ENCODE measurements at places on chromosomes 12 and 14.

GRCh38 chr14:64721391-64721791 lies 17.2 kb downstream of the PLEKHG3 start:
- no peak overlapping the region for H3K27ac ChIP-seq
- DNase-seq = no peak
- H3K36me3 ChIP-seq = peaks cover 4% of the 10 kb centered on the region
- no peaks in the 10 kb centered on the region for H3K27me3 ChIP-seq

DNA sequence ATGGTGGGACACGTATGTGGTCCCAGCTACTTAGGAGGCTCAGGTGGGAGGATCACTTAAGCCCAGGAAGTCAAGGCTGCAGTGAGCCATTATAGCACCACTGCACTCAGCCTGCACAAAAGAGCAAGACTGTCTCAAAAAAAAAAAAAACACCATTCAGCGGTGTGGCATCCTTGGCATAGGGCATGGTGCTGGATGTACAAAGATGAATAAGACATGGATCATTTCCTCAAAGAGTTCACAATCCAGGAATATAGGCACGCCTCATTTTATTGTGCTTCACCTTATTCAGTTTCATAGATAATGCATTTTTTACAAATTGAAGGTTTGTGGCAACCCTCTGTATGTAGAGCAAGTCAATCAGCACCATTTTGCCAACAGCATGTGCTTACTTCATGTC lies 6.4 kb downstream of the CINP start:
- H3K27ac ChIP-seq = no peak overlapping the region
- no peaks in the 10 kb centered on the region for H3K27me3 ChIP-seq
- no peak for DNase-seq
- no peak overlapping the region for H3K4me3 ChIP-seq
- peaks cover 38% of the 10 kb centered on the region for H3K36me3 ChIP-seq

- no peak overlapping the region for H3K4me3 ChIP-seq
- no peaks in the 10 kb centered on the region for H3K27me3 ChIP-seq
- H3K4me1 ChIP-seq = peaks cover 26% of the 10 kb centered on the region
- DNase-seq = peak; percentile 23
- H3K36me3 ChIP-seq = no peaks in the 10 kb centered on the region
- H3K27ac ChIP-seq = no peak overlapping the region
These were observed 48.7 kb upstream of the USP15 start for GRCh38 chr12:62211510-62211909.

- peak overlapping the region; percentile 46 for H3K27ac ChIP-seq
- H3K27me3 ChIP-seq = no peaks in the 10 kb centered on the region
- no peaks in the 10 kb centered on the region for H3K36me3 ChIP-seq
- peaks cover 69% of the 10 kb centered on the region for H3K4me1 ChIP-seq
These were observed 25.3 kb downstream of the CMKLR1 start for GRCh38 chr12:108313606-108314351.

- no peaks in the 10 kb centered on the region for H3K36me3 ChIP-seq
- peak overlapping the region; percentile 89 for H3K4me3 ChIP-seq
- no peaks in the 10 kb centered on the region for H3K27me3 ChIP-seq
- H3K4me1 ChIP-seq = peaks cover 44% of the 10 kb centered on the region
- peak; percentile 92 for DNase-seq
- H3K27ac ChIP-seq = peak overlapping the region; percentile 27
These were observed 1.1 kb upstream of the RNASE4 start for GRCh38 chr14:20683125-20683890.

DNA sequence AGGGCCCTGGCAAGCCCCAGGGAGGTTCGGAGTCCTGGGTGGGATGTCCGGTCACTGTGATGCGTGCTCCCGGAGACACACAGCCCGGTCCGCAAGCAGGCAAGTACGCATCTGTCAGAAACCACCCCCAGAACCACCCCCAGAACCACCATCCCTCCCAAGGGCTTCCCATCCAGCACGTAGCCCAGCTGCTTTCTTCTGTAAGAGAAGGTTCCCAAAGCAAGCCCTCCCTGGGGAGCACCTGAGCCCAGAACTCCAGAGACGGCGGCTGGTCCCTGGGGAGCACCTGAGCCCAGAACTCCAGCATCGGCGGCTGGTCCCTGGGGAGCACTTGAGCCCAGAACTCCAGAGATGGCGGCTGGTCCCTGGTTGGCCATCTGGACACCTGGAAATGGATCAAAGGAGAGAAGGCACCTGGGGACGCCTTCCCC lies 2.6 kb upstream of the FBRSL1 start:
- no peaks in the 10 kb centered on the region for H3K36me3 ChIP-seq
- H3K27me3 ChIP-seq = no peaks in the 10 kb centered on the region
- no peak for DNase-seq
- H3K4me1 ChIP-seq = peaks cover 66% of the 10 kb centered on the region
- peak overlapping the region; percentile 0 for H3K4me3 ChIP-seq

DNA sequence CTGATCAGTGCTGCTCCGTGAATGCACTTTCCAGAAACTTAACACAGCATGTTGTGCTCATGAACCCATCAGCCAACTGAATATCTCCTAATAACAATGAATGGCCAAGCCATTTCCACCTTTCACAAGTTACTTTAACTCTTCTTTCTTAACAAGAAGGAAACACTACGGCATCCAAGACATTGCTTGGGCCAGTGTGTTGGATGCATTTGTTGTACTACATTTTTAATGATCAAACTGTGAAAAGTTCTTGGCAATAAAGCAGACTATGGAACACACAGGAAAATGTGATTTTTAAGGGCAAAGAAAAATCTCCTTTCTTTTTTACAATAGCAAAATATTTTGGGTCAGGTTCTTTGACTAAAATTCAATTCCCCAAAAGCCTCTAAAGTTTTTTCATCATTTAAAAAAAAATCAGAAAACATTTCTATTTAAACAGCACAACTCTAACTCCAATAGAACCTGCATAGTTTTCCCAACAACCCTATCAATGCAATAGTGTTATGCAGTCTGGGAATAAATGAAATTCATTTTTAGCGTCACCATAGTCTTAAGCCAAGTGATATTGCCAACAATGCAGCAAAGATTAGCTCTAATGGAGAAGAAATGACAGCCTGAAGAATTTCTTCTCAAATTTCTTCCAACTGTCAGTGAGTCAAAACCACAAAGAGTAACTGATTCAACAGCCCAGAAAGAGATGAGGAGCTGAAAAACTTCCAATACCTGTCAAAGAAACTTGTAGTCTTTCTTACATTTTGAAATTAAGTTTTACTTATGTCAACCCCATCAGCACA lies 50.7 kb upstream of the PTPRR start:
- no peak for DNase-seq
- H3K4me3 ChIP-seq = no peak overlapping the region
- no peaks in the 10 kb centered on the region for H3K4me1 ChIP-seq

- H3K4me3 ChIP-seq = no peak overlapping the region
- H3K27me3 ChIP-seq = no peaks in the 10 kb centered on the region
- H3K36me3 ChIP-seq = peaks cover 89% of the 10 kb centered on the region
- no peaks in the 10 kb centered on the region for H3K4me1 ChIP-seq
These were observed 68.6 kb downstream of the EP400 start for GRCh38 chr12:132018193-132018916.

- H3K27me3 ChIP-seq = no peaks in the 10 kb centered on the region
- H3K4me1 ChIP-seq = peaks cover 3% of the 10 kb centered on the region
- no peak for DNase-seq
- no peaks in the 10 kb centered on the region for H3K36me3 ChIP-seq
These were observed 449.4 kb downstream of the RERGL start for GRCh38 chr12:17640615-17641014.

GRCh38 chr12:58640314-58640713 lies 280.0 kb downstream of the LRIG3 start:
- H3K27ac ChIP-seq = no peak overlapping the region
- no peak for DNase-seq
- no peaks in the 10 kb centered on the region for H3K4me1 ChIP-seq
- H3K27me3 ChIP-seq = no peaks in the 10 kb centered on the region

DNA sequence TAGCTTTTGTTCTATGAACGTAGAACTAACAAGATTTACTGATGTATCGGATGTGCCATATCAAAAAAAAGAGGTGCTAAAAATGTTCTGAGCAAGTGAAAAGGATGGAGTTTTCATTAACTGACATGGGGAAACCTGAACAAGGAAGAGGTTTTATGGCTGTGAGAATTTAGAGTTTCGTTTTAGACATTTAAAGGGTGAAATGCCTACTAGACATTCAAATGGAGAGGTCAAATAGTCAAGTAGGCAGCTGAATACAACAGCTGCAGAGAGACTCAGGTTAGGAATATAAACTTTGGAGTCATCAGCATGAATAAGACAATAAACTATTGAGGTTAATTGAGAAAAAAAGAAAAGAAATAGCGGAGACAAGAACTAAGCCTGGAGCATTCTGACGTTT lies 364.9 kb upstream of the GARIN6 start:
- H3K4me1 ChIP-seq = no peaks in the 10 kb centered on the region
- H3K27me3 ChIP-seq = no peaks in the 10 kb centered on the region
- H3K4me3 ChIP-seq = no peak overlapping the region
- H3K36me3 ChIP-seq = no peaks in the 10 kb centered on the region
- H3K27ac ChIP-seq = no peak overlapping the region
- DNase-seq = no peak

GRCh38 chr14:103916636-103917262 lies 11.5 kb upstream of the TDRD9 start:
- H3K27ac ChIP-seq = peak overlapping the region; percentile 39
- H3K36me3 ChIP-seq = peaks cover 52% of the 10 kb centered on the region
- no peak for DNase-seq
- peaks cover 10% of the 10 kb centered on the region for H3K4me1 ChIP-seq
- no peak overlapping the region for H3K4me3 ChIP-seq

GRCh38 chr12:11830307-11830801 lies 180.9 kb downstream of the ETV6 start:
- no peak overlapping the region for H3K27ac ChIP-seq
- no peak overlapping the region for H3K4me3 ChIP-seq
- peaks cover 82% of the 10 kb centered on the region for H3K36me3 ChIP-seq

DNA sequence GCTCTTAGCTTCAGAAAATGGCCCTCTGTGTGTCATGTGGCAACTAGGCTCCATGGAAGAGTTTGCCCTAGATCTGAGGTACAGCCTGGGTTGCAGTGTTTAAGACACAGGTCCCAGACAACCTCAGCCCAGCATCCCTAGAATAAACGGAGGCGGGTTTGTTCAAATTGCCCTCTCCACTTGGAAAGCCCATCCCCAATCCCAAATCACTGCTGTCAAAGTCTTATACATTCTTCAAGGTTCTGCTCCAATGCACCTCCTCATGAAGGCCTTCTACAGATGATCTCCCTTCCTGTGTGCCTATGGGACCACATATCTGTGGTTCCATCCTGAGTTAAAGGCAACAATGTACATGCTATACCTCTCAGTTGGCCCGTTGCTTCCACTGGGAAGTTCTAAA lies 289.8 kb downstream of the DPF3 start:
- H3K4me1 ChIP-seq = peaks cover 2% of the 10 kb centered on the region
- peaks cover 83% of the 10 kb centered on the region for H3K27me3 ChIP-seq
- DNase-seq = no peak
- no peaks in the 10 kb centered on the region for H3K36me3 ChIP-seq

GRCh38 chr12:18224745-18225144 lies 36.6 kb upstream of the PIK3C2G start:
- no peak overlapping the region for H3K27ac ChIP-seq
- no peaks in the 10 kb centered on the region for H3K4me1 ChIP-seq
- peak; percentile 27 for DNase-seq
- H3K27me3 ChIP-seq = no peaks in the 10 kb centered on the region
- H3K36me3 ChIP-seq = no peaks in the 10 kb centered on the region

DNA sequence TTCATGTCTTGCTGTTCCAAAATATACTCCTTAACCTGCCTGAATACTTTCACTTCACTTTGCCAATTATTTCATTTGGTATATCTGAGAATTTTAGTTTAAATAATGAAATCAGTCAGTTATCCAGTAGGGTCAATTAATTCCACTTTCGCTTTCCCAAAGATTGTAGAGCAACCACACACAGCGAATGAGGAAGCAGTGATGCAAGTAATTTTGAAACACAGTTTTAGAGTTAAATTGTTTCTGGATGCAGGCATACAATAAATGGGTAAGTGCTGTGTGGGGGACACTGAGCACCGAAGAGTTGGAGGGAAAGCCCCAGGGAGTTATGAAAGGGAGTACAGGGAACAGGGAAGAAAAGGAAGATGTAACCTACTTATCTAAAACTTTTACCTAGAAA lies 62.8 kb downstream of the TSHR start:
- DNase-seq = peak; percentile 56
- H3K27me3 ChIP-seq = no peaks in the 10 kb centered on the region
- no peaks in the 10 kb centered on the region for H3K36me3 ChIP-seq
- H3K27ac ChIP-seq = no peak overlapping the region
- H3K4me1 ChIP-seq = peaks cover 3% of the 10 kb centered on the region

DNA sequence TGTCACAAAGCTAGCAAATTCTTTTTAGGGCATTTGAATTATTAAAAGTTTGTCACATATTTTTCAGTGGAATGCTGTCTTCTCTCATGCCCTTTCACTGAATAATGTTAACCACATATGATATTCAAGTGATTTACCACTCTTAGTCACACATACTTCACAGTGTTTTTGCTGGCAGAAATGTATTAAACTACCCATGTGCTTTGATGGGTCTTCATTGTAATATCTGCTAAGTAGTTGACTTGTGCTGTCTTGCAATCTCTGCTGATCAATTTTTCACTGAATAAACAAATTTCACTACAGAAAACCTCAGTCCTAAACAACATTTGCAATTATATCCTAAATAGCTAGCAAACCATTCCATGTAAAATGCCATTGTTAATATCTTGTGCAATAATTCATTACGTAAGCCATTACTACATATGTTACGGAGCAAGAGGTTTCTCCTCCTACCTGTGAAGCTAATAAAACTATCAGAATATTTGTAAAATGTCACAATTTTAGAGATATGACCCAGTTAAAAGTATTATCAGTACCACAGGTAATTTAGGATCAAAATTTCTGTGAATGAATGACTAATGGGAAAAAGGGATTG lies 64.6 kb upstream of the LMO3 start:
- H3K27ac ChIP-seq = no peak overlapping the region
- H3K4me1 ChIP-seq = no peaks in the 10 kb centered on the region
- no peak overlapping the region for H3K4me3 ChIP-seq
- no peaks in the 10 kb centered on the region for H3K27me3 ChIP-seq
- no peak for DNase-seq

GRCh38 chr12:4771172-4771959 lies 51.2 kb downstream of the GALNT8 start:
- DNase-seq = no peak
- H3K27ac ChIP-seq = no peak overlapping the region
- no peaks in the 10 kb centered on the region for H3K4me1 ChIP-seq
- no peaks in the 10 kb centered on the region for H3K36me3 ChIP-seq
- H3K27me3 ChIP-seq = peaks cover 7% of the 10 kb centered on the region

DNA sequence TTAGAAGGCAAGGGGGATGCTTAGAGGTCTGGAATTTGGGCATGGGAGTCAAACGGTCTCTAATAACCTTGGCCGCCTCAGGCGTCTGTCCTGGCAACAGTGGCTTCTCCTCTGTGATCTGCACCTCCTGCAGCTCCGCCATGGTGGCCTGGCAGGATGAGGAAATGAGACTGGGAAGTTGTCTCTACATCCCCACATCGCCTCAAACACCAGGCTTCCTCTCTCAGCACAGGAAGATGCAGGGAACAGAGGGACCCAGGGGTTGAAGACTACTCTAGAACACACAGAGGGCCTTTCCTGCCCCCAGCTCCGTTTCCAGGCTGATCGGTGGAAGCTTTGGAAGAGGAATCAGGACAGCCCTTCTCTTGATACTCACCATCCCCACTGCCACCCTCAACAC lies 1.7 kb downstream of the NDRG2 start:
- no peaks in the 10 kb centered on the region for H3K36me3 ChIP-seq
- H3K27ac ChIP-seq = no peak overlapping the region
- DNase-seq = no peak
- H3K27me3 ChIP-seq = no peaks in the 10 kb centered on the region
- H3K4me1 ChIP-seq = peaks cover 26% of the 10 kb centered on the region

Data from common myeloid progenitor, CD34-positive (primary cell).